ENCODE measurements at places on chromosomes 4 and X.

DNA sequence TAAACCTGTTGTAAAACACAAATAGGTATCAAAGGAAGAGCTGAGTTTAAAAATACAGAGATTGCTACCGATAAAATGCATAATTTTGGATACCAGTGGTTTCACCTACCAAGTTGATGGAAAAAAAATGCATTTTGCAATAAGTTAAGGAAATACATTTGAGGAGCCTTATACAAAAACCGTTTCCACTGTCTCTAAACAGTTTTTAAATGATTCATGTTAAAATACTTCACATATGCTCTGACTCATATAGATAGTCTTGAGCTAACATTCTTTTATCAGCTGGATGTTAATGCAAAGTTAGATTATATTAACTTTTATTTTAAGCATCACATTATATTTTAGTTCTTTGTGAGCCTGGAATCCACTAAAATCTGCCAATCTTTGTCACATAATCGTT, 50.6 kb upstream of the ANKRD17 start:
- DNase-seq: no peak

- DNase-seq: no peak
These were observed 32.1 kb upstream of the MAML3 start for GRCh38 chr4:140186082-140186438.

- DNase-seq: no peak
These were observed 331 bp downstream of the SETD7 start for GRCh38 chr4:139555705-139556070.

- no peak for DNase-seq
These were observed 67.3 kb downstream of the NAT8L start for GRCh38 chr4:2126309-2127043.

- no peak for DNase-seq
These were observed 113.8 kb upstream of the RBPJ start for GRCh38 chr4:26206999-26207398.

GRCh38 chr4:139492429-139492828, 38.5 kb downstream of the RAB33B start:
- DNase-seq: no peak

DNA sequence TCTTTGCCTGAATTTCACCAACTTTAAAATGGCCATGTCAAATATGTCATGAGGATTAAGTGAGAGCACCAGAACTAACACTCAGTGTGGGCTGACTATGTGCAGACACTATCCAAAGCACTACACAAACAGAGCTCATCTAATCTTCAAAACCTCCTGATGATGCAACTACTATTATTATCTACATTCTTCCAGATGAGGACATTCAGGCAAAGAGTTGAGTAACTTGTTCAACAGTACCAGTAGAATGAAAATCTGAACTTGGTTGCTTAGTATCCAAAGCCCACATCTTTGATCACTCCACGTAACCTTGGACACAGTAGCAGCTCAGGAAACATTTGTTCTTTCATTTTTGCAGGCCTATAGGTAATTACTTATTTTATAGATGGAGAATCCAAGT, 90.1 kb downstream of the ATP8A1 start:
- no peak for DNase-seq

GRCh38 chr4:56129431-56129861, 180.7 kb downstream of the CEP135 start:
- no peak for DNase-seq
